ENCODE measurements at places on chromosomes 7 and 10.

DNA sequence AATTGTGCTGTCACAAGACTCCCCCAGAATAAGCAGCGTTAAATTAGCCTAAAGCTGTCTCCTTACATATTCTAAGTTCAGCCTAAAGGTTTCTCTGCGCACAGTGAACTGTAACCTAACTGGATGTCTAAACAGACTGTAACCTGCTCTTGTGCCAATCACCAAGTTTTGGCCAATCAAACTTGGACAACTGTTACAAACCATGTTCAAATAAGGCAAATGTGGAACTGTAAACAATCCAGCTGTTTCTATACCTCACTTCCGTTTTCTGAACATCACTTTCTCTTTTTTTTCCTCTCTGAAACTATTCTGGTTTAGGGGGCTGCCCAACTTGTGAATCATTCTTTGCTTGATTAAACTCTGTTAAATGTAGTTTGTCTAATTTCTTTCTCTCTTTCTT is 252.2 kb upstream of the HABP2 start:
- DNase-seq, result no peak

GRCh38 chr10:17166699-17167098 is 34.8 kb downstream of the TRDMT1 start:
- no peak for DNase-seq

GRCh38 chr7:127629268-127629854 is 11.4 kb upstream of the PAX4 start:
- DNase-seq, result no peak

DNA sequence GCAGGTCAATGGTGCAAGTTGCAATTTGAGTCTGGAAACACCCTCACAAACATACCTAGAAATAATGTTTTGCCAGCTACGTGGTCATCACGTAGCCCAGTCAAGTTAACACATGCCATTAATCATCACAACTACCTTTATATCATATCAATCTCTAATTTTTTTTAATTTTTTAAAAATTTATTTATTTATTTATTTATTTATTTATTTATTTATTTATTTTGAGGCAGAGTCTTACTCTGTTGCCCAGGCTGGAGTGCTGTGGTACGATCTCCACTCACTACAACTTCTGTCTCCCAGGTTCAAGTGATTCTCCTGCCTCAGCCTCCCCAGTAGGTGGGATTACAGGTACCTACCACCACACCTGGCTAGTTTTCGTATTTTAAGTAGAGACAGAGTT is 52.4 kb upstream of the MACROH2A2 start:
- DNase-seq, result no peak

- no peak for DNase-seq
Observed at GRCh38 chr7:35533902-35534301, 161.0 kb downstream of the HERPUD2 start.

GRCh38 chr10:108663587-108663986 is 1259.7 kb downstream of the XPNPEP1 start:
- no peak for DNase-seq

GRCh38 chr7:50310361-50310760 is 5.8 kb downstream of the IKZF1 start:
- no peak for DNase-seq

- no peak for DNase-seq
Observed at GRCh38 chr7:90621747-90622140, 25.6 kb downstream of the CDK14 start.

- no peak for DNase-seq
Observed at GRCh38 chr10:132365102-132365501, 31.9 kb upstream of the PWWP2B start.

All from smooth muscle cell of the brain vasculature (primary cell).